T follicular helper cell (primary cell): ENCODE measurements at places on chromosomes 11 and 22.

DNA sequence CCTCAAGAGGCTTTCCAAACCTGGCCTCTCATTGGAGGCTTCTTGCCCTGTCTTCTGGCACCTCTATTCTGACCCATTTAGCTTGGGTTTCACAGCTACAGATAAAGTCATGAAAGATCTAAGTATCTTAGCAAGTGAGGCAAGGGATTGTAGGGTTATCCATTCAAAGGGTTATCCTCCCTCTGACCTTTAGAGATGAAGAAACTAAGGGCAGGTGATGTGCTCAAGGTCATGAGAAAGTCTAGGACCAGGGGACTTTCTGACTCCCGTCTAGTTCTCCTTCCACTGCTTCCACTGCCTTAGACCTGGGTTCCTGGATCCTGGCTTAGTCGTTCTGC lies 7.2 kb downstream of the PHOX2A start:
- DNase-seq, result no peak

DNA sequence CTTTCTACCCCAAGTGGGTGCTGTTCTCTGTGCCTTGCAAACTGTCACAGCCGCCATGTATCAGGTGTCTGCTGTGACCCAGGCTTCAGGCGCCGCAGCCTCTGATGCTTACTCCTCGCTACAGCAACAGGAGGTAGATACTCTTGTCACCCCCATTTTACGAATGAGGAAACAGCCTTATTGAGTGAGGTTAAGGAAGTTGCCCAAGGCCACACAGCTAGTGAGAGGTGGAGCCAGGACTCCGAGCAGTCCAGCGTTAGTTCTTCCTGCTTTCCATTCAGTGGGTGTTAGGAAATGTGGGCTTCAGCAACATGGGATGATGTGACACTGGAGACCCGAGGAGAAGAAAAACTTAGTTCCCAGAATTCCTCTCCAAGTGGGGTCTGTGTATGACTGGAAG lies 14.3 kb downstream of the RNF215 start:
- DNase-seq, result no peak

DNA sequence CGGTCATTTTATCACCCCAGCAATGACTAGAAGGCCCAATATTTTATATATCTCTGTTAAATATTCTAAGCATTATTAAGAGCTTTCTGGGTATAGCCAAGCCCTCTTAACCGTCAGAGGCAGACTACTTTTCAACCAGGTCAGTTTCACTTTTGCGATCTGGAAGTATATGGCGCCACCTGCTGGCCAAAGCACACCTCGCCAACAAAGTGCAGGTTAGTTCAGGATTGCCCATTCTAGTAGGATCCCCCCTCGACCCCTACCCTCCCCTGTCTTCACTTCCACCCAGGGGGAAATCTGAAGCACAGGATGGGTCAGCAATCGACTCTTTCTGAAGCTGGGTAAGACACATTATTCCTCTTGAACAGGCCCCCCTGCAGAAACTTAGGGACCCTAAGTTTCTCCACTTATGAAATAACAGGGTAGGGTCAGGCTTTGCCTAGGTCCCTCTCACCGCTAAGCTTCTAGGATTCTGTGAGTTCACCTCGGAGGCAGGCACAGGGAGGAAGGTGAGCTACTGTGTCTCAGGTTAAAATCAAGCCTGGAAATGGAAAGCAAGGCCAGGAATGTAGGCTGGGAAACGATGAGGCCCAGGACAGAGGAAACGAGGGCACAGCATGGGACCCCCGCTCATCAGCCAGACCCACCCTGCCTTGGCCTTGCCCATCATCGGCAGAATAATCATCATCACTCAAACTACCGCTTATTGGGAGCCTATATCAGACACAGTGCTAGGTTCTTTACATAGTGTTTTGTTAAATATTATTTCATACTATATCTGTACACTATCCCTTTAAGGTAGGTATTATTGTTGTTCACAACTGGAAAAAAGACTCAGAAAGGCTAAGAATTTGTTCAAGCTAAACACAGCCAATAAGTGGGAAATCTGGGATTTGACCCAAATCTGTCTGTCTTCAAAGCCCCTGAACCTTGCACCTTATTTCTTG lies 35.6 kb downstream of the KCNJ1 start:
- DNase-seq, result peak; percentile 75

DNA sequence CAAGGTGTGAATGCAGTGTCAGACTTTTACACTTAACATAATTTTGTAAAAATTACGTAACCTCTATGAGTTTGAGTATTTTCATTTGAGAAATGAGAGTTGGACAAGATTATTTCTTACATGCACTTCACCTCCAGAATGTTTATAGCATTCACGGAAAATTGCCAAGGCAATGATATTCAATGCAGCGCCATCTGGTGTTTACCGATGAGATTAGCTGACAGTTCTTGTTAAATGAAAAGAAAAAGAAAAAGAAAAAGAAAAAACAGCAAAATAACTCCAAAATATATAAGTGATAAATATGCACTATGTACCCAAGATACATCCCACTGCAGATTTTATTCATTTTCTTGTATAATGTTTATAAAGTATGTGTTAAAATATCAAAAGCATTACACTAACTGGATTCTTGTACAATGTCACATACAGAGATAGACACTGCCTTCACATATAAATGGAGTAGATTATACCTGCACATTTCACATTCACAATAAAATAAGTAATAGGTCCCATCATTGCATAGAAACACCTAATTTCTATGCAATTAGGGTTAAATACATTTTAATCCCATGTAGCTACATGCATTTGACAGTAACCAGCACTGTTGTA lies 976.3 kb upstream of the FAT3 start:
- no peak for DNase-seq

DNA sequence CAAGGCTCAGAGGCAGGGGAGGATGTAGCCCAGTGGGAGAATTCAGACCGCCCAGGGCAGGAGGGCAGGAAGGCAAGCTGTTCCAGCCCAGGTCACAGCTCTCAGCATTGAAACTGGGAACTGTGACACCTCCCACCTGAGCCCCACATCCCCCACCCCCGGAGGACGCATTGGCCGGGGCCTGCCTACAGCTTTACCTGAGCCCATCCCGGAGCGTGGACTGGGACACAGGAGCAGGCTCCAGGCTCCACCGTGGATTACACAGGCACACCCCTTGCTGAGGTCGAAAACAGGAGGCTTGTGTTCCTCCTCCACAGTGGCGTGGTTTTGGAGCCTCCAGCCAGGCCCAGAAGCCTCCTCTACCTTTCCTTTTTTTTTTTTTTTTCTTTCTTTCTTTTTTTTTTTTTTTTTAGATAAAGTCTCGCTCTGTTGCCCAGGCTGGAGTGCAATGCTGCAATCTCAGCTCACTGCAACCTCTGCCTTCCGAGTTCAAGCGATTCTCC lies 9.1 kb upstream of the PGA3 start:
- no peak for DNase-seq

DNA sequence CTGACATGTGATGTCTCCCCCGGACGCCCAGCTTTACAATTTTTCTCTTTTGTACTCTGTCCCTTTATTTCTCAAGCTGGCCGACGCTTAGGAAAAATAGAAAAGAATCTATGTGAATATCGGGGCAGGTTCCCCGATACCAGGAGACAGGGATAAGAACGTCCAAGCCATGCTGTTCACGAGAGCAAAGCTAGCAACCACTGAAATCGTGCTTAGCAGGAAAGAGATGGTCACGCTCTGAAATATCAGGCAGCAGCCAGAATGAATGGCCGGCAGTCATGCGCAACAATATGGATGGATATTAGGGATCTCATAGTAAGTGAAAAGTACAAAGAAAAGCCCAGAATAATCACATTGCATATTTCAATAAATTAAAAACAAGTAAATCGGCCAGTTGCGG lies 3.5 kb downstream of the CRYBB1 start:
- no peak for DNase-seq

GRCh38 chr11:111585371-111585770 lies 16.9 kb upstream of the SIK2 start:
- no peak for DNase-seq

- no peak for DNase-seq
Observed at GRCh38 chr11:89495951-89496350, 4.8 kb upstream of the NOX4 start.

GRCh38 chr11:45704635-45705034 lies 39.2 kb upstream of the CHST1 start:
- DNase-seq, result no peak

- DNase-seq, result no peak
Observed at GRCh38 chr11:93489841-93490240, 53.4 kb downstream of the SMCO4 start.

DNA sequence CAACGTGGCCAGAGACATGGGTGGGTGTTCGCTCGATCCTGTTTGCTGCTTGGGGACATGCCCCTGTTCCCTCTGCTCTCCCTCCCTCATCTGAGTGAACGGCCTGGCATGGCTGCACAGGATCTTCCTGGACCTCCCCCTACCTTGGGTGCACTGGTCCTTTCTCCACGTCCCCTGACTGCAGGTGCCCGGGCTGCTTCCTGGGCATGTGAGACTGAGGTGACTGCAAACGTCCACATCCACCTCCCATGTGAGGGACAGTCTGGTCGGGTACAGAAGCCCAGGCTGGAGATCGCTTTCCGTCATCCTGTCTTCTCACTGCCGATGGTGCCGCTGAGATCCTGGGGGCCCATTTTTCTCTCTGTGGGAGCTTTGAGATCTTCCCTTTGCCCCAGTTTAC lies 11.8 kb downstream of the SULT4A1 start:
- DNase-seq, result no peak

- DNase-seq, result no peak
Observed at GRCh38 chr11:77175869-77176539, 48.0 kb downstream of the MYO7A start.

- DNase-seq, result no peak
Observed at GRCh38 chr11:65435981-65436411, 13.4 kb downstream of the NEAT1 start.

DNA sequence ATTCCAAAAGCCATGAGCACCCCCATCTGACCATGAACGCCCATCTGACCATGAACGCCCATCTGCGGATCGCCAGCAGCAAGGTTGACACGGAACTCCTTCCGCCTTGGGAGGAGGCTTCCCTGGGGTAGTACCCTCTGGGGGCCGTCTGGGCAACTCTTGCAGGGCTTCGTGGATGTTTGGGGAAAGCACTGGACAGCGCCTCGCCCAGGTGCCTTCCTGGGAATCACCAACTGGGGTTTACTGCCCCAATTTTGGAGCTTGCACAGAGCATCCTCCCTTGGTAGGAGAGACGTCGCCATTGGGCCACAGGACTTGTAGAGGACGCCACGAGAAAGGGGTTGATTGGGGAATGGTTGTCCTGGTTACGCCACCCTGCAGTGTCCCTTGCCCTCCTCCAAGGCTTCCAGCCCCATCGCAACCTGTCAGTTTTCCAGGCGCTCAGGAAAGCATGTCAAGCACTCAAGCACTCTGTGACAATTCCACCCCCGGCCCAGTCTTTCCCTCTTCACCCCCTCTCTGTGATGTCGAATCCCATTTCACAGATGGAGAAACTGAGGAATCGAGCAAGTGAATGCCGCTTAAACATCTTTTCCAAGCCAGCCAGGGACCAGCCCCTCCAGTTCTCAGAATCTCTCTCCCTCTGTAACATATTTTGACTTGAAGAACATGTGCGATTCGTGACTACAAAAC lies 914 bp upstream of the PRDM11 start:
- no peak for DNase-seq

- DNase-seq, result no peak
Observed at GRCh38 chr11:86719781-86720463, 47.5 kb upstream of the ME3 start.

DNA sequence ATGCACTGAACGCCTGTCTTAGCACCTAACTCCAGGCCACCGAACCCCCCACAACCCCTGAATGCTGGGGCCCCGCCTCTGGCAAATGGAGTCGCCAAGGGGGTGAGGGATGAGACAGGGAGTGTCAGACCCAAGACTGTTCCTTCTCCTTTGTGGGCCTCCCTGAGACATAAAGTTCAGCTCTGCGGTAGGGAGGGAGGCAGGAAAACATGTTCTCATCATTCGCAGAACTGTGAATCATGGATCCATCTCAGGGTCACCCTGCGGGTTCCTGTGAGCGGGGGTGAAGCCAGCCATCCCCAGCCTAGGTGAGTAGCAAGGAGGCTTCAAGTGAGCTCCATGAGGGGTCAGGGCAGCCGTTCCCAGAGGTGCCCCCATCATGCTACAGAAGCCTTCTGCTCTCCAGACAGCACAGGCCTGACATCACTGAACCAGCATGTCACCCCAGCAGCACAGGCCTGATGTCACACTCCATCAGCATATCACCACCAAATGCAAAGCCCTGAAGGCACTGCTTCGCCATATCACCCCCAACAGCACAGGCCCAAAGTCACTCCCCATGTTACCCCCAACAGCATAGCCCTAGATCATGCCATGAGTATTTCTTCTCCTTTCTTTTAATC lies 27.2 kb downstream of the TMPRSS6 start:
- no peak for DNase-seq

DNA sequence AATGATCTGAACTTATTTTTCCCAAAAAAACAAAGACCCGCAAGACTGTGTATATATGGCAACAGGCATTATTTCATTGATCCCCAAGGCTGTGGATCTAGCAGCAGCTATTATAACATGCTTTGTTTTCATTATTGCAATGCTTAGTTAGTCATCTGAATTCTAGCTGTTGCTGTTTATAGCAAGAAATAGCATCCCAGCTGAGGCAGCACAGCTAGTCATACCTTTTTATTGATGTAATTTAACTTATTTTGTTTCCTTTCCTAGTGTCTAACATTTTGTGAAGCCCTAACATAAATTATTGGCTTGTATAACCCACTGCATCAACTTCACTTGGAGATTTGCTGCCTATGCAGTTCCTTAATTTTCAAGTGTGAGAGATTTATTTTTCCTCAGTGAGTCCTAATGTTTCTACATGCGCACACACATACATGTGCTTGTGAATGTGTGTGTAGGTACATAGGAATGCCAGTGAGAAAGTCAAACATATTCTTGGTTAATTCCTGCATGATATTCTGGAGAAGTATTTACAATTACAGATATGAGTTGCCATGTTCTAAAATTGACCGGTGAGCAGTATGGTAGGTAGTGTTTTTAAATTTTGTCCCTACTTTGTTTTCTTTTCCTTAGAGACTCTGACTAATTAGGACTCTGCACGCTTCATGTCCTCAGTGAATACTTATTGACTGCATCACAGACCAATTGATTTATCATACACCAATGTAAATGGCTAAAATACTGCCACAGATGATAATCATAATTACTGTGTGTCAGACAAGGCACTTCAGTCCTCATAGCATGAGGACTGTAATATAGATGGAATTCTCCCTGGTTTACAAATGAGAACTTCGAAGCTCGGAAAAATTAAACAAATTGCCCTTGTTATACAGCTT lies 119.3 kb downstream of the WNT11 start:
- no peak for DNase-seq

DNA sequence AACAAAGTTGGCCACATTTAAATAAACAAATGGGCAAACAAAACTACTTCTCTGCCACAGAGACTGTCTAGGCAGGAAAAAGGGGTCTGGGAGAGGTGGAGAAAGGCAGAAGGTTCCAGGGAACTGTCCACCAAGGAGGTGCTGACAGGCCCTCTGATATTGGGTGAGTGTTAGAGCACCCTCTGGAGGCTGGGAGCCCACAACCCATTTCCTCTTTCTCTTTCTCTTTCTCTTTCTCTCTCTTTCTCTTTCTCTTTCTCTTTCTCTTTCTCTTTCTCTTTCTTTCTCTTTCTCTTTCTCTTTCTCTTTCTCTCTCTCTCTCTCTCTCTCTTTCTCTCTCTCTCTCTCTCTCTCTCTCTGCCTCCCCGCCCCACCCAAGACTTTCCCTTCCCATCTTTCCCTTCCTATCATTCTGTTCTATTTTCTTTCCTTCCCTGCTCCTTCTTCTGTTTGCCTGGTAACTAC lies 912.8 kb downstream of the DLG2 start:
- DNase-seq, result no peak

- no peak for DNase-seq
Observed at GRCh38 chr11:62446091-62446490, 27.3 kb downstream of the SCGB1A1 start.

GRCh38 chr11:100719362-100719761 lies 32.3 kb downstream of the ARHGAP42 start:
- DNase-seq, result no peak
